Testis (tissue), 5 donors: ENCODE measurements at places on chromosomes 4 and X. TPM values are rescaled to one million over a fixed set of nuclear protein-coding genes. Genes with fewer than 3 reads are reported as not detected.

The HAUS3 gene
- total RNA-seq, result 40.1 TPM

The PFKFB1 gene
- 1.5 TPM for total RNA-seq

DNA sequence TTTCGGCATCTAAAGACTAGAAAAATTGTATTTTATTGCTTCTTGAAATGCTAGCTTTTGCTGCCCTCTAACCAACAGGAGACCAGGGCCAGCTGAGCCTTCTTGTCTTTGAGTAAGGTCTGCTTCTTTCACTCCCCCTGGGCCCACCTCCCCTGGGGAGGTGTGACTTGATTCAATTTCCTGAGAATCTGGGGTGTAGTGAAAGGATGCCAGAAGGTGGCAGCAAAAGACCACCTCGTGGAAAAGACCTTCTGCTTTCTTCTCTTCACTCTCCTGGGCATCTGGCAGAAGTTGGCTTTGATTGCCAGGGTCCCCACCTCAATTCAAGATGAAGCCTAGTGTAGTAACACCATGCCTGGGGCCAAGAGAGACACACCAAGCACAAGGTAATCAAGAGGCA is 96.5 kb upstream of the MAOA start:
- no peak overlapping the region for H3K27ac ChIP-seq
- no peak overlapping the region for H3K4me3 ChIP-seq
- H3K4me1 ChIP-seq, result no peaks in the 10 kb centered on the region
- no peaks in the 10 kb centered on the region for H3K27me3 ChIP-seq
- H3K36me3 ChIP-seq, result no peaks in the 10 kb centered on the region

The RIPPLY1 gene
- not detected for total RNA-seq

The BTK gene
- total RNA-seq, result 3.6 TPM

GRCh38 chr4:173273941-173274340 is 60.2 kb downstream of the HMGB2 start:
- H3K4me1 ChIP-seq, result peaks cover 6% of the 10 kb centered on the region
- no peak overlapping the region for H3K27ac ChIP-seq
- H3K27me3 ChIP-seq, result no peaks in the 10 kb centered on the region

DNA sequence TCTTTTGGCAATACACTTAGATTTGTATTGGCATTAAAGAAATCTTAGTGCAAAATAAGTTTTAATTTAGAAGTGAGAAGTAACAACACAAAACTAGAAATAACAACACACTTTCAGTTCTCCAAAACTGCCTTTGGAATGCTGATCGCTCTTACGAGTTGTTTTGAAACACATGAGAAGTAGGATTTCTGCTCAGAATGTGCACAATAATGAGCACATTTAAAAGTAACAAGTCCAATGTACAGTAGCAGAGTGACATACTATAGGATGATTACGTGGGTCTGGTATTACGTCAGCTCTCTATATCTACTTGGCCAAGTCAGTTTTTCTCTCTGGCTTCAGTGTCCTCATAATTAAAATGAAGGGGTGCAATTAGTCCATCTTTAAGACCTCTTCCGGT is 164.8 kb downstream of the CHM start:
- H3K4me3 ChIP-seq, result no peak overlapping the region
- H3K27me3 ChIP-seq, result no peaks in the 10 kb centered on the region
- H3K27ac ChIP-seq, result no peak overlapping the region
- DNase-seq, result no peak

GRCh38 chrX:11944501-11944900 is 186.5 kb downstream of the MSL3 start:
- no peaks in the 10 kb centered on the region for H3K27me3 ChIP-seq
- no peaks in the 10 kb centered on the region for H3K36me3 ChIP-seq
- H3K4me3 ChIP-seq, result no peak overlapping the region
- peak; percentile 27 for DNase-seq
- no peaks in the 10 kb centered on the region for H3K4me1 ChIP-seq
- no peak overlapping the region for H3K27ac ChIP-seq

DNA sequence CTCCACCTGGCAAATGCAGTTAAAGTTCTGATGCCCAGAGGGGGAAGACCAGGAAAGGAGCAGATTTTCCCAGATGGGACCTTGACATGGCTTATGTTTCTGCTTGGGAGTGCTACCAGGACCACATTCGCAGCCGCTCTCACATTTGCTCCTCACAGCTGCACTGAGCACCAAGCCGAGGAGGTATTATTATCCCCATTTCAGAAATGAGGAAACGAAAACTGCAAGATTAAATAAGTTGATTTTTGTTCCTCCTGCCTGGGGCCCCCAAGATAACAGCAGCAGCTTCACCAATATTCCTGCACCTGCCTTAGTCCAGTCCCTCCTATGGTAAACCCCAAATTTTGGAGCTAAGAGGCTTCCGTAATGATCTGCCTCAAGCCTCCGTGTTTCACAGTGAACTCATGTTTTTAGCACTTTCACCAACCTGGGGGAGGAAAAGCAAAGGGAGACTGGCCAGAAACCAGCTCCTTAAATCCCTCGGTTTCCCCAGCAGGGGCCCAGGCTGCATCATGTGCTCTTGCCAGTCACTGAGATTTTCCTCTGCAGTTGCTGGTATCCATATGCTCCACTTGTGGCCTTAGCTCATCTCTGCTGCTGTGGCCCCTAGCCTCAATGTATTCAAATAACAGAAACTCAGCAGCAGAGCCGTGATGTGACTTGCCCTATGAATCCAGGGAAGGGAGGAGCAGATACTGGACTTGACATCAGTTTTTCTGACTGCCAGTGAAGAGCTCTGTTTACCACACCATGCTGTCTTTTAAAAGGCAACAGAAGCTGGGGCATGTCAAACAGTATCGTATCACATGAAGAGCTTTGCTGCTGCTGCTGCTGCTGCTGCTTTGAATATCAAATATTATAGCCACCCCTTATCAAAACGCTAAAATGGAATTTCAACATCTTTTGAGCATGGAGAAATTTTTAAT is 95.5 kb upstream of the KLHL13 start:
- H3K27me3 ChIP-seq, result no peaks in the 10 kb centered on the region
- H3K36me3 ChIP-seq, result no peaks in the 10 kb centered on the region
- no peak overlapping the region for H3K4me3 ChIP-seq
- no peak overlapping the region for H3K27ac ChIP-seq
- no peaks in the 10 kb centered on the region for H3K4me1 ChIP-seq

GRCh38 chr4:39825090-39825489 is 127.2 kb downstream of the UBE2K start:
- H3K27ac ChIP-seq, result no peak overlapping the region
- no peaks in the 10 kb centered on the region for H3K36me3 ChIP-seq
- H3K4me3 ChIP-seq, result no peak overlapping the region
- H3K4me1 ChIP-seq, result no peaks in the 10 kb centered on the region
- no peaks in the 10 kb centered on the region for H3K27me3 ChIP-seq

DNA sequence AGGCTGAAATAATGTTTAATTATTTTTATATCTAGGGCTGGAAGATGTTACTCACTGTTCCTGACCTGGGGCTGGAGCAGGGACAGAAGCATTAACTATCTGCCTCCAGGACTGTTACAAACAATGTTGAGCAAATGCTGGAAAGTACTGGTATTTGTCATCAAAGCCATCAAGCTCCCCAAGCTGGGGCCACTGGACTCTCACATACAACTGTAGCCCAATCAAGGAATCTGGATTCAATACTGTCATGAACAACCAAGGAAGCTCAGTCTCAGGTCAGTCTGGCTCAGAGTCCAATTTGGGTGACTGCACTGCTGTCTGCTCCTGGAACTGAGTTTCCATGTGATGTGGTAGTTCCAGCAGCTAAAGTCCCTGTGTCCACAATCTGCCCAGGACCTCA is 50.4 kb downstream of the APOO start:
- H3K4me1 ChIP-seq, result no peaks in the 10 kb centered on the region
- no peaks in the 10 kb centered on the region for H3K36me3 ChIP-seq
- no peak overlapping the region for H3K27ac ChIP-seq
- no peak for DNase-seq
- no peaks in the 10 kb centered on the region for H3K27me3 ChIP-seq
- no peak overlapping the region for H3K4me3 ChIP-seq
